Stimulated activated CD4-positive, alpha-beta T cell treated with anti-CD3 and anti-CD28 coated beads, Interleukin-4, amount 100 ng/mL, for 1 hour (primary cell): ENCODE measurements at places on chromosomes 12 and 14.

DNA sequence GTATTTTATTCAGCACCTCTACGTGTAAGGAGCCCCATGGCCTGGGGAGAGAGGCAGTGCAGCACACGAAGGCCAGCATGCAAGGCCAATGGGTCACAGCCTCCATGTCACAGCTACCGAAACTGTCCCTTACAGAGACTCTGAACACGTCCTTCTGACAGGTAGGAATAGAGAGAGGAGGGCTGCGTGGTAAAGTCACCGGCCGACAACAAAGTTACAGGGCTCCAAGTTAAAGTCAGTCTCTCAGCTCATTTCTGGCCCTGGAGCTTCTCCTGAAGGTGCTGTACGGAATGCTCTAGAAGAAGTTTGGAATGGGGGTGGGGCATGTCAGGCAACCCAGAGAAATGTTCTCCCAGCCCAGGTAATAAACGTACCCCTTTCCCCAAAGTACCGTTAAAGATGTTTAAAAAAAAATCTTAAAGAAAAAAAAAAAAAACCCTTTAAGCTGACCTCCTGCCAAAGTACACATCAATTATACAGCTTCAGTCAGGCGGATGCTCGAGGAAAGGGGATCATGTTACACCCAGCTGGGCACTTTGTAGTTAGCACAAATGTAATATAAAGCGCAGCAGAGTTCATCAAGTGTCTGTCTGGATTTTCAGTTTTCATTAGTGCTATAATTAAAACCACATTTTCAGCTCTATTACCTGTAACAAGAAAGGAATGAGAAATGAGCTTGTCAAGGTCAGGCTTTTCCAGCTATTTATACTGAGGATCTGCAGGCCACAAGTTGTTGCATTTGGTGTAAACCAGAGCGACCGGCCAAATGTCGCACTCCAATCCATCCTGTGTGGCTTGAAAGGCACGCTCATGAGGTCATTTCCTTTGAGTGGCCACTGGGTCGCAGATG lies 53.3 kb upstream of the CDKN3 start:
- DNase-seq = no peak

GRCh38 chr14:61504901-61505300 lies 183.5 kb downstream of the PRKCH start:
- DNase-seq = no peak

- DNase-seq = no peak
These were observed 81.6 kb upstream of the RERGL start for GRCh38 chr12:18171571-18171970.

GRCh38 chr12:71431991-71432390 lies 7.6 kb upstream of the LGR5 start:
- DNase-seq = no peak

DNA sequence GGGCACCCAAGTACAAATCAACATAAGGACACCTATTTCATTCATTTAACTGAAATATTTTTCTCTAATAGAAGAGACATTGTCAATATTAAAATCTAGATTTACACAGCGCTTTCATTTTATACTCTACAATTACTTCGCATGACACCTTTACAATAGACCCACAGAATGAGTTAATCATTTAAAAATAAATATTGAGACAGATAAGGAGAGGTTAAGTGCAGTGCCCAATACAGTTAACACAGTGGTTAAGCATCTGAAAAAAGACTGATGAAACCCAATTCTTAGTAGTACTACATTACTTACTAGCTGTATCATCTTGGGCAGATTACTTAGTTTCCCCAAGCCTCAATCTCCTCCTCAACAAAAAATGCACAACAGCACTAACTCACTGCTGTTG lies 116.2 kb downstream of the DENND5B start:
- DNase-seq = no peak

DNA sequence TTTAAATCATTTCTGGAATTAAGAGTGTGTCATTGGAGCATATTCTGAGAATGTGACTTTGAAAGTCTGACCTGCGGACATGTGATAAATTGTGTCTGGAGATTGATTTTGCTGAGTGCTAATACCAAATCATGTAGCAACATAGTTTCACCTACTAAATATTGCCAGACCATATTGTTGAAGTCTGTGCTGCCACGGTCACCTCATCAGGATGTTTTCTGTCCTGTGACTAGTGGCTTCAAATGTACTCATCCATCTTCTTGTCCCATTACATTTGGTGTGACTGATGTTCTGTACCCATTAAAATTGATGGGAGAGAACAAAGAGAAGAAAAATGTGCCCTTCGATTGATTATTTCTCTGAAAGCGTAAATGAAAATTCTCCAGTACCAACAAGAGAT lies 265.3 kb downstream of the PDZRN4 start:
- DNase-seq = no peak

- no peak for DNase-seq
These were observed 5.9 kb downstream of the SDR9C7 start for GRCh38 chr12:56928262-56928661.

DNA sequence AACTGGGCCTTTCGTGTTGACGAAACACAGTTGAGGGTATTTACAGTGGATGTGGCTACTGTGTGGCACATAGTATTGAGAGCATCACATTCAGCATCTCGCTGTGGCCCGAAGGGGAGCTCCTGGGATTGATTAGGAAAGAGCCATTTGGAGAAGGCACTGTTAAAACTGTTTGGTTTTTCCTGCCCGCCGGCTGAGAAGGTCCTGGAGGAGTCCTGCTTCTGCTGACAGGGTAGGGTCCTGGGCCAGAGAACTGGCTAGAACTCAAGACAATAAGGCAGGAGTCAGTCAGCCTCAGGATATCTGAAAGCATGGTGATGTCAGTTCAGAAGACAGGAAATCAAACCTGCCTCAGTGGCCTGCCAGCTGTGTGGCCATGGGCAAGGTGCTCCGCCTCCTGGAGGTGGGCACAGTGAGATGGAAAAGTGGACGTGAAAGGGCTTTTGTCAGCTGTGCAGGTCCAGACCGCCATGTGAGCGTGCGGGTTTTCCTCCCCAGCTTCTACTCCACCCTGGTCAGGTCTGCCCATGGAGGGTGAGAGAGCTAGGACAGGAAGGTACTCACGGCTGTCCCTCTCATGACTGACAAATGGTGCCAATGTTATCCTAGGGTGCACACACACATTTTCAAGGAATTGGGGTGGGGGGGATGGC lies 92.3 kb downstream of the NTF3 start:
- no peak for DNase-seq

DNA sequence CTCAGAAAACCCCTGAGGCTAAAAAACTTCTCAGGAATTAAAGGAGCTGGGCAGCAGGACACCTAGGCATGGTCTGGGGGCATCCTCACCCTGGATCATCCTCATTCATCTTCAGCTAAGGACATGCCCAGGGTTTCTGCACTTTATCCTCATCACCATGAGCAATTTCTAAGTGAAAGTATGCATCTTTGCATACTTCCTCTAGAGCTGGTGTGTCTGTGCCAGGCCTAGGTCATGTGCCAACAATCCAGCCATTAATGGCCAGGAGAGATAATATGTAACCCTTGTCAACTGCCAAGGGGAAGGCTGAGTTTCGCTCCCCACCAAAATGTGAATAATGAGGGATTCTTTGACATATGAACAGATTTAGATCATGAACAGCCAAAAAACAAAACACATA lies 160.5 kb downstream of the KITLG start:
- DNase-seq = no peak

- DNase-seq = peak; percentile 59
These were observed 2.2 kb downstream of the RCOR1 start for GRCh38 chr14:102594514-102595175.

DNA sequence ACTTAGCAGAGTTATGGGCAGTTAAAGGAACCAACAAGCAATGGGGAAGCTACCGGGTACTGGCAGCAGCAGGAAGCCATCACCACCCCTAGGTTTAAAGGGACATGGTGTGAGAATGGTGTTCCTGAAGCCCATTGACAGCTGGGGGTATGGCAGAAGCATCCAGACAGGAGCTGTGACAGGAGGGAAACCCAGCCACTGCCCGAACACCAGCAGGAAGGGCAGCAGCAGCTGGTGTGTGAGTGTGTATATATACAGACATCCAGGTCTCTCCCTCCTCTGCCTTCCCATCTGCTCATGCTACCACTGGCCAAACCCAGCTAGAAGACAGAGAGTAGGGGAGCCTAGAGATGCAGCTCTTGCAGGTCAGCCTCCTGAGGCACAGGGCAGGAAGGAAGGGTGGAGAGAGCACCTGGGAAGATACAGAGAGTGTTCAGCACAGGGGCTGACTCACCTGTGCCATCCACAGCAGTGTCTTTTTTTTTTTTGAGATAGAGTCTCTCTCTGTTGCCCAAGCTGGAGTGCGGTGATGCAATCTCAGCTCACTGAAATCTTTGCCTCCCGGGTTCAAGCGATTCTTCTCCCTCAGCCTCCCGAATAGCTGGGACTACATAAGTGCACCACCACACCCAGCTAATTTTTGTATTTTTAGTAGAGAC lies 9.2 kb upstream of the ADCK1 start:
- no peak for DNase-seq

GRCh38 chr14:91261115-91261514 lies 16.6 kb upstream of the GPR68 start:
- DNase-seq = no peak
